Spleen (tissue), 13 donors: ENCODE measurements at places on chromosomes 6 and 20.

GRCh38 chr6:150584596-150584995 is 15.1 kb upstream of the PLEKHG1 start:
- no peak for DNase-seq

- no peak for DNase-seq
These were observed 202.5 kb downstream of the TFAP2B start for GRCh38 chr6:51021171-51021570.

- no peak for DNase-seq
These were observed 18.1 kb downstream of the PPP1R3G start for GRCh38 chr6:5103250-5103649.

DNA sequence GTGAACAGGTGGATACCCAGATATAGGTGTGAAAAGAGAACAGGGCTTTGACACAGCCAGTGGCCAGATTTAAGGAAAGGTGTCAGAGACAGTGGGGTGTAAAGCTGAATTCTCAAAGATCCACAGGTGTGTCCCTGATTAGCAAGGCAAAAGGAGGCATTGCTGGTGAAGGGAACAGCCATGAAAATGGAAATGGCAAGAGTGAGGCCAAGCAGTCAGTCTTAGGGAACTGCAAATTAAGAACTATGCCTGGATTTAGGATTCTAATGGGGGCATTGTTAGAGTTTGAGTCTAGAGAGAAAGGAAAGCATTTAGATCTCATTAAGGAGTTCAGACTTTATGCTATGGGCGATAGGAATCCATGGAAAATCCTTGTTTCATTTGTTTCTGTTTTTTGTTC is 789.2 kb downstream of the MAFB start:
- DNase-seq: no peak

GRCh38 chr20:57265336-57265996 is 975 bp downstream of the BMP7 start:
- DNase-seq: no peak

GRCh38 chr6:46113370-46113769 is 16.4 kb upstream of the ENPP4 start:
- DNase-seq: no peak

- DNase-seq: no peak
These were observed 88.5 kb upstream of the EXOC2 start for GRCh38 chr6:781350-781961.

DNA sequence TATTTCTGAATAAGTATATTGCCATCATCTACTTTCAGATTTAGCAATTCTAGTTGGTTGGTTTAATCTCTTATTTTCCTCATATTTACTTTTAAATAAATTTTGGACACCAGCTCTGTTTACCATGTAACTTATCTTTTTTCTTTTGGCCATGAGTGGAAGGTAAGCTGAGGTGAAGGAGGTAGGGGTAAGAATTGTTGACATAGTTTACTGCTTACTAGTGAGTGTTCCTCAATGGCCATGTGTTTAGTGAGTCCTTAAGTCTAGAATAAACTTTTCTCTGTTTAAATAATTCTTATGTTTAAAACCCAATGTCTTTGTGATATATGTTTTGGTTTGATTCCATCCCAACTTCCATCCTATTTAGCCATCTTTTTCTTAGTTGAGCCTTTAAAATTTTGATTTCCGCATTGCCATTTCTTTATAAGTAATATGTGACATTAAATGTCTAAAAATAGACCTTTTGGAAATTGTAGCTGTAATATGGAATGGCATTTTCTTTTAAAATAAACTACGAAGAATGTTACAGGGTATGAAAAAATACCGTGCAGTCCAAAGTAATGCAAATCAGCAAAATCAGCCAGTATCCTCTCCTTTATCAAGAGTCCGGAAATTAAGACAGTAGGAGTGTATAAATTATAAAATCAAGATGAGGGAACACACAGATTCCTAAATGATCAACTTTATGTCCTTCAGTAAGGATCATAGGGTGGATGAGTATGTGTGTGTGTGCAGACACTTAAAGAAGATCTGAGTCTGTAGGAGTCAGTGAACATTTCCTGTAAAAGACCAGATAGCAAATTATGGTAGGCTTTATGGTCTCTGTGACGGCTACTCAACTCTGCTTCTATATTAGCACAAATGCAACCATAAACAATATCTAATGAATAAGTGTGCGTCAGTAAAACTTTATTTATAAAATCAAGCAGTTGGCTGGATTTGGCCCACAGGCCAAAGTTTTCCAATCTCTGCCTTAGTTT is 10.3 kb downstream of the STXBP5 start:
- DNase-seq: no peak

DNA sequence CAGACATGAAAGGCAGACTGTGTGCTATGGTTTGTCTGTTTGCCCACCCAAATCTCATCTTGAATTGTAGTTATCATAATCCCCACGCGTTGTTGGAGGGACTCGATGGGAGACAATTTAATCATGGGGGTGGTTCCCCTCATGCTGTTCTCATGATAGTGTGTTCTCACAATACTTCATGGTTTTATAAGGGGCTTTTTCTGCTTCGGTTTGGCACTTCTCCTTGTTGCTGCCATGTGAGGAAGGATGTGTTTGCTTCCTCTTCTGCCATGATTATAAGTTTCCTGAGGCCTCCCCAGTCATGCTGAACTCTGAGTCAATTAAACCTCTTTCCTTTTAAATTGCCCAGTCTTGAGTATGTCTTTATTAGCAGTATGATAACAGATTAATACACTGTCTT is 47.2 kb upstream of the MICB start:
- no peak for DNase-seq

DNA sequence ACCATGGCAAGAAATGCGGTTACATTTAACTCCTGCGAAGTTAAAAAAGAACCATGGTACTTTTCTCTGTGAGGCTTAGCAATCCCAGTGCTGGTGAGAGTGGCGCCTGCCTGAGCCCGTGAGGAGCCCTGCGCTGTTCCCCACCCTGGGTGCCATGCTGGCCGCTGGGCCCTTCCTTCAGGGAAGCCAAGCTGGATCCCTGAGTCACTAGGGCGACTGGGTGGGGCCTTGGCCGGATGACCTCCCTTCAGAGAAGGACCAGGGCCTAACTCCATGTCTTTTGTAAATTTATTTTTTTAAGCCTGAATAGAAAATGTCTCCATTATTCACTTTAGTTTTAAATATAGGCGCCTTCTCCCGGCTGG is 209.1 kb downstream of the ERMARD start:
- DNase-seq: peak; percentile 73

GRCh38 chr6:453152-453551 is 61.6 kb downstream of the IRF4 start:
- DNase-seq: peak; percentile 73

DNA sequence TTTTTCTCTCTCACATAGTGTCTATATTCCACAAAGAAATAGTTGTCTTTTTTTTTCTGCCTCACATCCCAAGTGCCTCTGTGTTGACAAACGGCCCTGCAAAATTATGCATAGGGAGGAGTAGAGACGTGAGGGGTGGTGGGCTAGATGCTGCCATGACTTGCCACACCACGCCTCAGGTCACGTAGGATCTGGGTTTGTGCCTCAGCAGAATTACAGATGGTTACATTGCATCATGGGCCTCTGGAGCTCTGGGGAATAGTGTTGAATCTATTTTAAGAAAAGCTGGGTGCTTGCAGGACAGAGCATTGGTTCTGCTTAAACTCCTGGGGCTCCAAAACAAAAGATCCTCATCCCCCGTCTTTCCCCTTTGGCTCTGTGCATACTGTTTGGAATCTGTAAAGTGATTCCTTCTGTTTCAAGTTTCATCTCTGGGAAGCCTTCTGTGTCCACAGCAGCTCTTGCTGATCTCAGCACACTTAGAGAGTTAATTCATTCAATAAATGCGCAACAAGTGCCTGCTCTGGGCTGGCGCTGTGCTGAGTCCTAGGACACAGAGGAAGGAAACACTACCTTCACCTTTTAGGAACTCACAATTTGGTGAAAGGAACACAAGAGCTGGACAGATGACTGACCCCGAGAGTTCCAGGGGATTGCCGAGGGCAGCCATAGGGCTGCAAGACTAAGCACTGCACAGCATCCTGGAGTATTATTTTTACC is 2.4 kb downstream of the FANCE start:
- no peak for DNase-seq

DNA sequence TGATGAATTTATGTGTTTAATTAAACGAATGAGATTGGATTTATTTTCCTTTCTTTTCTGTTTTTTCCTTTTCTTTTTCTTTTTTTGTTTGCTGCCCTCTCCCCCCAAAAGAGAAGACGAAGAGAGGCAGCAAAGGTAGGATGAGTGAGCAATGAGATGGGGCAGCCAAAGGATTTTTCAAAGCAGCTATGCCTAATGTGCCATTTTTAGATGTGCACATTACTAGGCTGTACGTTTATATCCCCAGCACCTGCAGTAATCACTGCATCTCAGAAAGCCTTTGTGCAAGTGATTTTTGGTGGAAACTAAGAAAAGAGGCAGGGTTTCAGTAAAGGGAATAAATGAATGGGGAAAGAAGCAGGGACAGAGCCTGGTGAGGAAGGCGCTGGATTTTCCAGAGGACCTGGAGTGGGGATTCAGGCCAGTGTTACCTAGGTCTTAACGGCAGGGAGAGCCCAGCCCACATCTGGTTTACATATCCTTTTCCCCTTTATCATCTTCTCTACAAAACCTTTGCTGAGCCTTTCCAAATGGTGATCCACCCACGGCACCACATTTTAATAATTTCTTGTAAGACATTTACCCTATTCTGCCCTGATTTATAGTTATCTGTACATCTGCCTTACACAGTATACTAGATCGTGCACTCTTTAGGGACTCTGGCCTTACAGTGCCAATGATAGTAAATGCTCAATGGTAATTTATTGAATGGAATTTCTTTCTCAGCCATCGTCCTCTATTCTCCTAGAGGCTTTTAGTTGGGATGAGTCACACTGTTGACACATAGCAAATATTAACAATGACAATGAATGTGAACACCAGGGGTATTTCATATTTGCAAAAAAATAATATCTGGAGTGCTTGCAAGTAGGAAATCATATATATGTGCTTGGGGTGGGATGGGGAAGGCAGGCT is 38.3 kb upstream of the ATXN1 start:
- DNase-seq: no peak

GRCh38 chr6:80622641-80623040 is 516.2 kb downstream of the BCKDHB start:
- DNase-seq: no peak

DNA sequence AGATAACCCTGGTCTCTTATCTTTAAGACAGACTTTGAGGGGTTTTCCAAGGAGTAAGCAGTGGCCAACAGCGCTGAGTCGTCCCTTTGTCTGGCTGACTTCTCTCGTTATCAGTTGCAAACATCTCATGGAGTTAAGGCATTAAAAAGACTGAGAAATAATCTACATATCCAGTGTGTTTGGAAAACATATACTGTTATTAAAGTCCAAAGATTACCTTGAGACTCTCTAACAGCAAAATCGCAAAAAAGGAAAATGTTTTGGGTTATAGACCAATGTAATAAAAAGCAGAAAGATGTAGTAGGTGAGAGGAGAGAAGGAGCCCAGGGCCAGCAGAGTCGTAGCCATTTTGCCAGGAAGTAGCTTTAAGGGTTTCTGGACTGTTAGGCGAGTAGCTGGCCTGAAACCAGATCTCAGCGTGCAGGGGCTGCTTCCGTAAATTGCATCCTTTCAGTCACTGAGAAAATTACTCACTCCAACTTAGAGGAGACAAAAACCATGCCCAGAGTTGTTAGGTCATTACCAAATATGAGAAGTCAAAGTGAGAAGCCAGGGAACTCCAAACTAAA is 24.6 kb downstream of the MYLK4 start:
- DNase-seq: no peak

DNA sequence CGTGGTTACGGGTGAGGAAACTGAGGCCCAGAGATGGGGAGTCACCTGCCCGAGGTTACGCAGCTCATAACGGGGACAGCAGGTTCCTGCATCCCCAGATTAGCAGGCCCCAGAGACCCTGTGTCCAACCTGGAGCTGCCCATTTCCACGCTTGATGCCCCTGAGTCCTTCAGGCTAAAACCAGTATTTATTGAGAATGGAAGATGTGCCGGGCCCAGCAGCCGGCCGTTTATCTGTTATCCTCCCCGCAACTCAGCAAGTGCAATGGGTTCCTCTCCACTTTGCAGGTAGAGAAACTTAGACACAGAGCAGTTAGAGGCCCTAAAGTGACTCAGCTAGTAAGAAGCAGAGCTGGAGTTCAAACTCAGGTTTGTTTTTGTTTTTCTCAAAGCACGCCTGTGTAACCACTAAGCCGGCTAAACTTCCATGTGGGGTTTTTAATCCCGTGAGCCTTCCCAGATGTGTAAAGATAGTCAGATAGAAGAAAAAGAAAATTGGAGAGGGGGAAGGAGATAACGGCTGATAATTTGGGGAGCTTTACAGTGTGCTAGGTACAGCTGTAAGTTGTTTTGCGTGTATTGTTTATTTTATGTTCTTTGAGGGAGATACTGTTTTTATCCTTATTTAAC is 775 bp downstream of the PFDN4 start:
- no peak for DNase-seq

- no peak for DNase-seq
These were observed 507.5 kb upstream of the MAP3K7 start for GRCh38 chr6:91094341-91094740.

DNA sequence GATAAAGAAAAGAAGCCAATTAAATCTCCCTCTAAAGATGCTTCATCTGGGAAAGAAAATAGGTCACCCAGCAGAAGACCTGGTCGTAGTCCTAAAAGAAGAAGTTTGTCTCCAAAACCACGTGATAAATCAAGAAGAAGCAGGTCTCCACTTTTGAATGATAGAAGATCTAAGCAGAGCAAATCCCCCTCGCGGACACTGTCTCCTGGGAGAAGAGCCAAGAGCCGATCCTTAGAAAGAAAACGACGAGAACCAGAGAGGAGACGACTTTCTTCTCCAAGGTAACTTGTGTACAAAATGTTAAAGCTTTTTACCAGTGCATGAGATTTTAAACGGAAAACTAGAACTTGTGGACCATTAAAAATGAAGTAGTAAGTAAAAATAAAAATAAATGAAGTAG is 46.5 kb downstream of the FAM217A start:
- no peak for DNase-seq

- DNase-seq: no peak
These were observed 226.8 kb downstream of the TMEM242 start for GRCh38 chr6:157096522-157096921.

- DNase-seq: peak; percentile 92
These were observed 580 bp downstream of the NXT1 start for GRCh38 chr20:23350904-23351838.

- DNase-seq: no peak
These were observed 80.0 kb upstream of the FUT9 start for GRCh38 chr6:95935736-95936135.

GRCh38 chr6:22017766-22018165 is 279.1 kb downstream of the PRL start:
- DNase-seq: no peak

DNA sequence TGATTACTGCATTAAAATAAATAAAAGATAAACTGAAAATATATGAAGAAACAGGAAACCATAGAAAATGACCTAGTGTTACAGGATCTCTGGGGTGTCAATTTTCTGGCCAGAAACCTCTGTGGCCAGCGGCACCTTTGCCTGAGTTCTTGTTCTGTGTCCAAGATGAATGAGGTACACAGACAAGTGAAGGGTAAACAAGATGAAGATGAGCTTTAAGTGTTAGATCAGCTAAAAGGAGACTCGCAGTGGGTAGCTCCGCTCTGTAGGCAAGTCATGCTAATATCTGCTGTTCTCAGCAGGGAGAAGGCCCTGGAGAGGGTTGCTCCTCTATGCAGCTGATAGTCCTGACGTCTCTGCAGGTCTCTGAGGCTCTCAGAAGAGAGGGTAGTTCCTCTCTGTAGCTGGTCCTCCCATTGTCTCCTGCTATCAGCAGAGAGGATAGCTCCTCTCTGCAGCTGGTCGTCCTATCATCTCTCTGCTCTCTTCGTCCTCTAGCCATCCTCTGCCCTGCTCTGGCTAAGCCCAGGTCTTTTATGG is 35.9 kb upstream of the TBC1D22B start:
- no peak for DNase-seq

- DNase-seq: no peak
These were observed 298.2 kb downstream of the PHACTR1 start for GRCh38 chr6:13014504-13015378.
